Mucosa of gallbladder (tissue), 1 donor: ENCODE measurements at places on chromosomes 6 and 20.

DNA sequence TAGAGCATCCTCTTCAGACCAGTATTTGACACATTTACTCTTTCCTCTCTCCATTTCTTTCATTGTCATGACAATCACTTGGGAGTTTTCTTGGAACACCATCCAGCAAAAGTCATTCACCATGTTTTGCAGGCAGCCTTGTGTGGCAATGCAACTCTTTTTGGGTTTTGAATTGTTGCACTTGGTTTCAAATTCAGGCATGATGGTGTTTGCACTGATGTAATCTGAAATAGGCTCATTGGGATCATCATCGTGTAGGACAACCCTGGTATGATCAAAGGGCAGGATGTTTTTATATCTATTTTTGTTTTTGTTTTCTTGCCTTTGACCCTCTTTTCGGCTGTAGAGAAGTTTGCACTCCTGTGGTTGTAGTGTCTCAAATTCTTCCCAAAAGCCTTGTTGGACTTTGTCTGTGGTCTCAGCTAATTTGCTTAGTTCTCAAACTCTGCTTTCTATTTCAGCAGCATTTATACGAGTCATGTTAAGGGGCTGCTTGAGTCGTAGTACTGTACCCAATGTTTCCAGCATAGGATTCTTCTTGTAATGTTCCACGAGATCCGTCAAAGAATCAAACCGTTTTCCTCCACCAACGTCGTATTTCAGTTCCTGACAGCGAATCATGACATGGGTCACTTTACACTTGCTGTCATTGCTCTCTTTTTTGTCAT is 160.8 kb upstream of the TNFAIP3 start:
- no peak for DNase-seq

GRCh38 chr6:18465410-18466154 is 78.4 kb downstream of the RNF144B start:
- DNase-seq: no peak

DNA sequence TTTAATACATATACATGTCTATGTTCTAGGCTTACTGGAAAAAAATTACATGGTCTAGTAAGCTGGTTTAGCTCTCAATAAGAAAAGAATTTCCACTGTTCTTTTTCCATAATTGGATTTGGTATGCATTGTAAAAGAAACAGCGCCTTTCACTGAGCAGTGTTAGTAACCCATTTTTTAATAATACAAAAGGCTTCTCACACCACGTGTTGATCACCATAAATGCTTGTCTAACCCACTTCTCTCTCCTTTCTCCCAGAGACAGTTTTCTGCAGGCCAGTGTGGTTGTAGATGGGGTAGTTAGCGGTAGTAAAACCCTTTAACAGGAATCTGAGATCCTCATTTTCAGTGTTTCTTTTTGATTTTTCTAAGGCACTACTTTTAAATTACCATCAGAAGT is 348.7 kb upstream of the MANEA start:
- no peak for DNase-seq

DNA sequence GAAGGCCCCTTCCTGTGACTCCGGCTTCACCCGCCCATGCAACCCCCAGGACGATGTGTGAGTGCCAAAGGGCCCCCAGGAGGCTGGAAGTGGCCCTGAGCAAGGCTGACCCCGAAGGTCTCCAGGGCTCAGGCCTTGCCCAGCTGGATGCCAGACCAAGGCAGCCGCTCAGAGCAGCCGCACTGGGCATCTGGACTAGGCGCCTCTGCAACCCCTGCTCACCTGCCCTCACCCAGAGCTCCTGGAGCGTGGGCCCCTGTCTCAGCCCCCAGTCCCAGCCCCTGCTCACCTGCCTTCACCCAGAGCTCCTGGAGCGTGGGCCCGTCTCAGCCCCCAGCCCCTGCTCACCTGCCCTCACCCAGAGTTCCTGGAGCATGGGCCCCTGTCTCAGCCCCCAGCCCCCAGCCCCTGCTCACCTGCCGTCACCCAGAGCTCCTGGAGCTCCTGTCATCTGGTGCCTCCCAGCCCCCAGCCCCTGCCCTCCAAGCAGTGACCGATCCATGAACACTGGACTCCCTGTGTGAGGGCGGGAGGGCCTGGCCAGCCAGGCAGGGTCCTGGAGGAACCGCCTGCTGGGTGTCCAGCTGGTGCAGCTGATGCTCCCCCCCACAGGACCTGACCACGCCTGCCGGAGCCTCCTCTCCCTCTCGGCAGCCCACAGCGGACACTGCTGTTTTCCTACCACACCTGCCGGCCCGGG is 1.1 kb downstream of the SRMS start:
- no peak for DNase-seq

DNA sequence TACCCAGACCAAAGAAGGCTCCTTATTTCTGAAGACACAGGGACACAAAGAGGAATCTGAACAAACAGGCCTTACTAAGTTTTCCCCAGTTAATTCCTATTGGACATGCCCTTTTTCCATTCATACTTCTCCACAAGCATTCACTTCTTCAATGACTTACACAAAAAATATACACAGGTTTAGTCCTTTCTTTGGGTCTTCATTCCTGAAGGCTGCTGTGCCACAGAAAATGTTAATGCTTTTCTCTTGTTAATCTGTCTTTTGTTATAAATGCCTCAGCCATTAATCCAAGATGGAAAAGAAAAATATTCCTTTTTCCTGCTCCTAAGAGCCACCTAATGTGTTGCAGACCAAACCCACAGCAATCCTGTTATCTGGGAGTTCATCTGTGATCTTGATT is 71.2 kb downstream of the QRSL1 start:
- DNase-seq: no peak

GRCh38 chr20:53712212-53712977 is 118.8 kb upstream of the ZNF217 start:
- DNase-seq: no peak

DNA sequence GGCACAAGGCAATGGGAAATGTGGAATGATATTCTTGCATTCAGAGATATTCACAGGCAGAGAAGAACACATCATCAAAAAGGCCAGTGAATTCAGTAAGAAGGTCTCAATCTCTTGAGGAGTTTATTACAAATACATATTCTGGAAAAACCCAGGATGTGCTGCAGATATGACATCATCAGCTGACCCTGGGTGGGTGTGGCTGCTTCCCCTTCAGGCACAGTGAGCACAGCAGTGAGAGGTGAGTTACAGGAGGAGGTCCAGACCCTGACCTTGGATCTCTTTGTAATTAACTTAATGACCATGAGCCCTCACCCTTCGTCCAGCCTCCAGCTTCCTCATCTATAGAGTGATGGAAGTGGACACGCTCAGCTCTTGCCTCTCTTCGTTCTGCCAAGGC is 147.5 kb upstream of the SYNDIG1 start:
- DNase-seq: no peak

- no peak for DNase-seq
Observed at GRCh38 chr20:17654649-17655285, 27.3 kb downstream of the RRBP1 start.

DNA sequence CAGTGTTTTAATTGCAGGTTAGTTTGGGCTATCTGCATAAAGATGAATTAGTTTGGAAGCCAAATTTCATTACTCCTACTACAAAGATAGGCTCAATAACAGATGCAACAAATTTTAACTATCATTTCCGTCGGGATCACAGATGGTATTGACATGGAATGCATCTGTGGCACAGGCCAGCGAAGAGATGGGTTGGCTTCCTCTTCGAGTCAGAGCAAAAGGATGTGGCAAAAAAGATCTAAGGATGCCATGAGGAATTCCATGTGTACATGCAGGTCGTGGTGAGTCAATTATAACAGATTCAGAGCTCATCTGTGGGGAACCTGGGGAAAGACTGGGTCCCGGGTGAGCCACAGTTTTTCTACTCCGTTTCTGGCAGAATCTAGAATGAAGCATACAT is 83.0 kb upstream of the CITED2 start:
- DNase-seq: no peak

- DNase-seq: no peak
Observed at GRCh38 chr6:26202811-26203583, 115.8 kb downstream of the HFE start.

DNA sequence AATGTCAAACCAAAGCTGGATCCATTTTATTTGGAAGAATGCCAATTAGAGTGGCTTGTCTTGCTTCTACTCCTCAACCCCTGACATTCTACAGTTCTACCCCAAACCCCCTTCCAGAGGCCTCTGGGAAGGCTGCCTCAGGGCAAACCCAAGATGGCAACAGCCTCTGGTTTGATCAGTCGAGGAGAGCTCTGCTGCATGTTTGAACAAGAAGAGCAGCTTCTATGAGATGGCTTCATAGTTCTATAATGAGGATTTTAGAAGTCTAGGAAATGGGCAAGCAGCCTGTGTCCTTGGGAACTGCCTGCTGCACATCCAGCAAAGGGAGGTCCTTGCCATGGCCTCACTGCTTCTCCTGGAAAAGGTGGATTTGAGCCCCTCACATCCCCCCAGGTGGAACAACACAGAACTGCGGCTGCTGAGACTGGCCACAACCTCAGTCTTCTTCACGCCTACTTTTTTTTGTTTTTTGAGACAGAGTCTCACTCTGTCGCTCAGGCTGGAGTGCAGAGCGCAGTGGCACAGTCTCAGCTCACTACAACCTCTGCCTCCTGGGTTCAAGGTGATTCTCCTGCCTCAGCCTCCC is 37.9 kb downstream of the ZC3H12D start:
- DNase-seq: no peak

DNA sequence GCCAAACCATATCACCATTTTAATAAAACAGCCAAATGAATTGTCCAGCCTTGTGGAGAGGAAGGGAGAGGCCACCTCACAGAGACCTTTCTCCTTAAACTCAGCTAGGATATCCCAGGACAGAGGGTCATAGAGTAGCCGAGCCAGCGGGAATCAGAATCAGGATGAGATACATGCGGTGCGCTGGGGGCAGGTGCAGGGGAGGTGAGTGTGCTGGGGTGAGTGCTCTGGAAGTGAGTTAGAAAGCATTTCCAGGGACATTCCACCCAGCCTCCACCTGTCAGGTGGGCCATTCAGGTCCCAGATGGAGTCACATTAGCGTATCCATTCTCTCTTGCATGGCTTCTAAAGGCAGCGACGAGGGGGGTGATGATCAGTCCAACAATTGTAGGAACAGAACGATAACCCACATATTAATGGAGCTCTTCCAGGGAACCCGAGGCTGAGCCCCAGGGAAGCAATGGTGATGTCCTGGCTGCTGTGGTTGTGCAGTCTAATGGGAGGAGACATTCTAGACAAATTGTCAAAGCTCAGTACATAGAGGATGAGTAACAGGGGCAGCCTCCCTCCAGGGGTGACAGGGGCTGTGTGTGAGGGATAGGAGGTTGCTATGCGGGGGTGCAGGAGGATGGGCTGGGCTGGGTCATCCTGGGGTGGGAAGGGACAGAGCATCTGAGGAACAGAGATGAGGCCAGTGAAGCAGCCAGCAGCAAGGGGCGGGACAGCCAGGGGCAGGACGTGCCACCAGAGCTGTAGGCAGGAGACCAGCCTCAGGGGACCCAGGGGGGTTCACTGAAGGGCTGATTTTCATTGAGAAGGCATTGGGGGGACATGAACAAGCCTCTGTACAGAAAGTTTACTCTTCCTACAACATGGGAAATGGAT is 88.7 kb upstream of the FRMD1 start:
- no peak for DNase-seq

DNA sequence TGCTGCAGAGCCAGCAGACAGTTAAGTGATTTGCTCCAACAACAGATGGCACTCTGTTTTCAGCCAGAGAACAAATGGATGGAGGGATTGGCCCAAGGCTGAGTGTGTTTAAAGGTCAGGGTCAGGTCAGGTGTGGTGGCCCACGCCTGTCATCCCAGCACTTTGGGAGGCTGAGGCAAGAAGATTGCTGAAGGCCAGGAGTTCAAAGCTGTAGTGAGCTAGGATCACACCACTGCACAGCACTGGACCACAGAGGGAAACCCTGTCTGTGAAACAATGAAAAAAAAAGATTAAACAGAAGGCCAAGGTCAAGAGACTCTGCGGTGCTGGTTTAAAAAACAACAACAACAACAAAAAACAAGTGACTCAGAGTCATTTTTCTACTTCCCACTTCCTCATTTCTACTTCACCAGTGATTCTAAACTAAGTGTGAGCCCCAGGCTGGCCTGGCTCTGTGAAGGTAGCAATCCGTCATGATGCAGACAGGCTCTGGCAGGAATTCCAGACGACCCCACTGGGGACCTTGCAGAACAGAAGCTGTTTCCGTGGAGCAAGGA is 42.5 kb upstream of the ARMC2 start:
- no peak for DNase-seq

- no peak for DNase-seq
Observed at GRCh38 chr6:47308198-47308517, 1.5 kb downstream of the TNFRSF21 start.

DNA sequence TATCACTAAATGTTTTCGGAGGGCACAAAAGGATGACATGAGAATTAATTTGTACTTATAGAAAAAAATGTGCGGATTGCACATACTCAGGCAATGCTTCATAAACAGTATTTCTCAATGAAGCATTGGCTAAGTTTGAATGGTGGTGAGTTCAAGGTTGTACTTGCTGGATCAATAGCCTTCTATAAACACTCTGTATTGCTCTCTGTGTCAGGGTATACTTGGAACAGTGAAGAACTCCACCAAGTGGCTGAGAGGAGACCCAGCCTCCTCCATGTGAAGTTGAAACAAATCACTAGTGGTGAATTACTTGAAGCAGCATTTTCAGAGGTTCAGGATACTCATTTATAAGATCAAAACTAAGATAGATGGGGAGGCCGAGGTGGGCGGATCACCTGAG is 360.6 kb downstream of the RIMS1 start:
- peak; percentile 10 for DNase-seq

- no peak for DNase-seq
Observed at GRCh38 chr6:166027761-166028160, 139.9 kb downstream of the TBXT start.

- no peak for DNase-seq
Observed at GRCh38 chr20:63542031-63542559, 4.9 kb upstream of the PTK6 start.

DNA sequence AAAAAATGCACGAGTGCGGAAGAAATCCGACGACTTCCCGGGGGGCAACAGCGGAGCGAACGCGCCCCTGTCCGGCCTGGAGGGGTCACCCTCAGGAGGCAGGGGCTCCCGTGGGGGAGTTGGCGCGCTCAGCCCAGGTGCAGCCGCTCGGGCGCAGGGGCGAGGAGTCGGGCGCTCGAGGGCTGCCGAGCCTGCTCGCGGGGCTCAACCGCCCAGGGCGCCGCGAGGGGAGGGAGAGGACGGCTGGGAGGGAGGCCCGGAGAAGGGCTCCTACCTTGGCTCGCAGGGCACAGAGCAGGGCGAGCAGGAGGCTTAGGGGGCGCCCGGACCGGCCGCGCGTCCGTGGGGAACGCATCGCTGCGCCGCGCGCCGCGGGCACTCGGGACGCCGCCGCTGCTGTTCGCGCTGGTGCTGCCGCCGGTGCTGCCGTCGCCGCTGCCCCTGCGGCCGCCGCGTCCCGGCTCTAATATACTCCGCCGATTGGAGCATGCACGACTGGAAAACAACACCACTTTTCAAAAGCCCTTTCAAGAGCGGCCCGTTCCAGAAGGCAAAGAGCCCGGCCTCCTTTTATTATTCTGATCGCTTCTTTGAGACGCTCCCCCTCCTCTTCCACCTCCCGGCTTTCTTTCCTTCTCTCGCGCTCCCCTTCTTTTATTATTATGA is 490 bp downstream of the JAG1 start:
- no peak for DNase-seq

- no peak for DNase-seq
Observed at GRCh38 chr6:113763876-113764275, 93.3 kb upstream of the MARCKS start.
